ENCODE measurements at places on chromosomes 13 and 19.

GRCh38 chr13:73428706-73429105, 369.9 kb downstream of the KLF5 start:
- DNase-seq, result no peak

DNA sequence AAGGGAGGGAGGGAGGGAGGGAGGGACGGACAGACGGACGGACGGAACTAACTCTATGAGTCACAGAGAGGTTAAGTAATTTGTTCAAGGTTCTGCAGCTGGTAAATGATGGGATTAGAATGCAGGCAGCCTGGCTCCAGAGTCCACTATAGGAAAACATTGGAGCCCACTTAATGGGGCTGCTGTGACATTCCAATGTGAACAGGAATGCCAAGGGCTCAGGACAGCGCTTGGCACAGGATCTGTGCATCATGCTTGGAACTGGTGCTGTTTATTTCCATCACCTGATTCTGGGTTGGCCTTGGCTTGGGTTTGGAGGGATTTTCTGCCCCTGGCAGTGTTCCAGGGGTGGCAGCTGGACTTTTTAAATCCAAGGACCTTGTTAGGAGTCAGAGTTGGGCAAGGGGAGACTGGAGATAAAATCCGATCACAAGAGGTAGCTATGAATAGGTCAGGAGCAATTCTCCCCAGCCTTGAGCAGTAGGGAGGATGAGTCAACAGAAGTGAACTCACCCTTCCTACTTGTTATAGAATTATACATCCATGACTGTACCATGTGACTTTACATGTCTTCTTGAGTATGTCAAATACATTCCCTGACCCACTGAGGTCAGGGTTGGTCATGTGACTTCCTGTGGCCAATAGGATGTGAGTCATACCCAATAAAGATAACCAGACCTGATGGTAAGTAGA, 7.8 kb upstream of the HIF3A start:
- no peak for DNase-seq

DNA sequence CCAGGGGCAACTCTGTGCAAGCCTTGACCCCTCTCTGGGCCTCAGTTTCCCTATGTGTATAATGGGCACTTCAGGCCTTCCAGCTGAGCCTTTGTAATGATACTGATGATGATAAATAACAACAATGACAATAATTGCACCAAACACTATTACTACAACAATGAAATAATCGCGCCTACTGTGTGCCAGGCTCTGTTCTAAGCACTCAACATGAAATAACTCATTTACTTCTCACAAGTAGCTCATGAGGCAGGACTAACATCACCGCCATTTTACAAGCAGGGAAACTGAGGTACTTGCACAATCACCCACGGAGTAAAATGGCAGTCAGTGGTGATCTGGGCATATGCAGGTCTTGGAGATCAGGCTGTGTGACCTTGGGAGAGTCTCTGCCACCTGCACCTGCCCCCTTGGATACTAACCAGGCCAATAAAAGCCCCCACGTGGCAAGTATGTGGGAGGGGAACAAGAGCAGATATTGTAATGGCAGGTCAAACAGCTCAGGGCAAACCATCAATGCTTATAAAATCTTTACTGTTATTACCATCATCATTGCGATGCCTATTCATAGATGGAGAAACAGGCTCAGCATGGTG, 540 bp upstream of the ANGPTL8 start:
- DNase-seq, result no peak

DNA sequence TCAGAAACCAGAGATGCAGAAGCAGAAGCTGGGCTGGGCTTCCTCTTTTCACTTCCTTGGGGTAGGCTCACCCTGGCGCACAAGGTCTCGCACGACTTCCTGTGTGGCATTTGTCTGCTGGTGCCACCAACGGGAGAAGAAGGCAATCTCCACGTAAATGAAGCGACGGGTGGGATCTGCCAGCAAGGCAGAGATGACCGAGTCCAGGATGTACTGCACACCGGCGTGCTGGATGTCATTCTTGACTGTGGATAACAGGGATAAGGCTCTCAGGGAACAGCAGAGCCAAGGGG, 1.3 kb downstream of the MAN2B1 start:
- DNase-seq, result no peak

DNA sequence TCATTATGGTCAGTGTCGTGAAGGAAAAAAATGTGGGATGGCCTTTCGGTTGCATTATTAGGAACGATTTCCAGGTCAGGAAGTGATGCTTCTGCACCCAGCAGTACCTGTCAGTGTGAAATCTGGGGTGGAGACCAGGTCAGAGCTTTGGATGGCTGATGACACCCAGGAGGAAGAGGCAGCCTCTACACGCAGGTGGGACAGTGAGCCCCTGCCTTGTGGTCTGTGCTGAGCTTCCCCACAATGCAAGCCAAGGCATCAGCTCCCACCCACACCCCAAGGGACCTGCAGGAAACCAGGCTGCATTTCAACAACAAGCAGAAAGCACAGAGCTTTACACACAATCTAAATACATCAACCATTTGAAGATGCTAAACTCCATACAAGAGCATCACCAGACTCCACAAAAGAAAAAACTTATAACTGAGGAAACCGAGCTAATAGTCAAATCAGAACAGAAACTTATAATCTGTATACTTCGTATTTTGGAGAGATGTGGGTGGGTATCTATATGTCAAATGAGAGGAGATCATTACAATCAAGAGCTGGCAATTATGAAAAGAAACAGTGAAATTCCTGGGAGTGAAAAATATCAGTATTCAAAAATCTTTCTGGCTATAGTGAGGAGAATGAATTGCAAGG, 130.1 kb downstream of the ZDHHC20 start:
- DNase-seq, result no peak

GRCh38 chr13:113497217-113497616, 6.7 kb upstream of the DCUN1D2 start:
- DNase-seq, result no peak

DNA sequence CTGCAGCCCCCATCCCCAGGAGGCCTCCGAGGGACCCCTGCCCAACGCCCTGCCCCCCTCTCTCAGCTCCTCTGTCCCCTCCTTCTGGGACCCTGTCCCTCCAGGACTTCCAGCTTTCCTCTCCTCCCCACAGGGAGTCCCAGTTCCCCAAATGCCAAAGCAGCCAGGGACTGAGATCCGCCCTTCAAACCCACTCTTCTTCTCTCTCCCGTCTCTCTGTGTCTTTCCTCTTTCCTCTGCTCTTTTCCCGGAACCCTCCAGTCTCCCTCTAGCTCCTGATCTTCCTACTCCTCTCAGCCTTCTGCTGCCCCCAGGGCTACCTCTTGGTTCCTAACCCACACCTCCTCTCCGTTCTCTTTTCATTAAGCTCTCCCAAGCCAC, 377 bp downstream of the CA11 start:
- no peak for DNase-seq

- DNase-seq, result peak; percentile 87
These were observed 30.2 kb downstream of the CYP2F1 start for GRCh38 chr19:41144403-41144802.

- DNase-seq, result no peak
These were observed 107.9 kb downstream of the LRCH1 start for GRCh38 chr13:46660857-46661256.

Data from aorta (tissue), 5 donors.